Stimulated activated naive CD4-positive, alpha-beta T cell (primary cell): ENCODE measurements at places on chromosomes 4 and X.

DNA sequence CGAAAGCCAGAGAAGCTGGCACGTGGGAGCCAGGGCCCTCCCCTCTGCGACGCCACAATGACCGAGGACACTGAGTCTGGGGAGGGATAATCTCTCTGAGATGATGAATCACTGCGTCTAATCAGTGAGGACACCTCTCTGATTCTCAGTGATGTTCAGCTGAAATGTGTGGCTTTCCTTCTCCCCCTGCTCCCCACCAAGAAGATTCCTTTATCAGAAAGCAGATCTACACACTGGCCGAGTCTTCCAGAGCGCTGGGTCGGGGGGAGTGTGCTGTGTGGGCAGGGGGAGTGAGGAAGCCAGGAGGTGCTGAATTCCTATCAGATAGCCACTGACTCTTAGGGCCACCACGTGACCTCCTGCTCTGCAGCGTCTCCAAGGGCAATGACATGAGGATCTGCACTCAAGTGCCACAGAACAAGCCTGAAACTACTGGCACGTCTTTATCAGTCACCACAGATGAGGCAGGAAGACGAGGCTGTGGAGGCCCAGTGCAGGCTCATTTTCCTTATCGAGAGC is 89.2 kb downstream of the GATB start:
- no peak for DNase-seq

GRCh38 chrX:53133400-53133799 is 39.5 kb downstream of the KANTR start:
- DNase-seq: no peak

DNA sequence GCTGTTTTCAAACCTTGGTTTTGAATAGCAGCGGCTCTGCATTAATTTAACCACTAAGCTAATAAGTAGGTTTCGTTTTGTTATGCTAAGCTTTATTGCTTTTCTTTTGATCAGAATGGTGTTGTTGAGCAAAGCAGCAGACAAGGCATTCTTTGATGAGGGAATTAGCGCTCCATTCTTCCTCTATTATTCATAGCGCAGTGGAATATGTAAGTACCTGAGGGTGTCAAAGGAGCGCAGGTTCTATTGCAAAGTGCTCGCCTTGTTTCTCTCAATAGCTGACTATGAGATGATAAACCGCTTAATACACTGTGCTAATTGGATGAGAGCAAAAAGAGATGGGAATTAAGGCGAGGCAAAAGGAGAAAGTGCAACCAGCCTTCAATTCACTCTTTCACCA is 16.3 kb downstream of the ARX start:
- DNase-seq: no peak

- DNase-seq: no peak
Measured at GRCh38 chr4:107253090-107253489, 217.0 kb upstream of the DKK2 start.

DNA sequence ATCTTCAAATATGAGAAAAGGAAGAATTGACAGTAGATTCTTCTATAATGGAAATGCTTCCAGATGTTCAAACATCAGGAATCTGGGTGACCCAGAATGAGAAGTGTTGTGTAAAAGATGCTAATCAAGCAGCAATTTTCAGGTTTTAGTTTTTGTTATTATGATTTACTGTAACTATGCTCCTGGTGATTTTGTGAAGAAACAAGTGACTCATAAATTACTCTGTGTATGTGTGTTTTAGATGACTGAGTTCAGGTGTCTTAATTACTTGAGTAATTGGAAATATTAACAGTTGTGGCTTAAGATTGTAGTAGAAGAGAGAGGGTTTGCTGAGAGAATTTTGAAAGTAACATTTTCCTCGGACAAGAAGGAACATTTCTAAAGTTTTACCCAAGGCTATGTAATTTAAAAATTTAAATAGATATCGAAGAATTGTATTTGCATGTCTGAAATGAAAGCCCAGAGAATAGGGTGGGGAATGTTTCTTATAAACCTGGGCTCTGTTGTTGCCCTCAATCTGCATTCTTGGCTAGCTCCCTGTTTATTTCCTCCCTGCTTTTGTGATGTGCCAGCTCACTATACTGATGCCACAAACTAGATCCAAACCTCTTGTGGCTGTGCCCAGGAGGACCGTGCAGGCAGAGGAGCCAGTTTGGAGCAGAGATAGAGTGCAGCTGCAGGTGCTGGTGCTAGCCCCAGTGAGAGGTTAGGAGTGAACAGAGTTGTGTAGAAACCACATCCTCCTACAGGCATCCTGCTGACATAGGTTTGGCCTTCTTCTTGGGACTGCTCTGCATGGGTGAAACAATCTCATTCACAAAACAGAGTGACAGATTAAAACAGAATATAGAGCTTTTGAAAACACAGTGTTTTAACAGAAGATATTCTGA is 25.4 kb upstream of the TNIP3 start:
- no peak for DNase-seq

DNA sequence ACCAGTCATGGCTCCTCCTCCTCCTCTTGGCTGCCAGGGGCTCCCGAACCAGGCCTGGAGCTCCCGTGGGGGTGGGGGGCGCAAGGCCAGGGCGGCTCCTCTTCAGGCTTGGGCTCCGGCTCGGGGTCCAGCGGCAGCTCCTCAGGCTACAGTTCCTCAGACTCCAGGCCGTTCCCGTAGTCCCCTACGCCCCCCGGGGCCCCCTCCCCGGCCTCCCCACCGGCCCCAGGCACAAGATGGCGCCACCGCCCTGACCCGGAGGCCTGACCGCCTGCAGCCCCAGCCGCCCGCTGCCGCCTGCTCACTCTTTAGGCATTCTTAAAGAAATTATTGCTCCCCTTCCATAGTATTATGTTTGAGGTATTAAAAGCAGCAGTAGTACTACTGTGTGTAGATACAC is 54.5 kb downstream of the TAF1 start:
- no peak for DNase-seq

GRCh38 chrX:16970977-16971376 is 24.5 kb downstream of the REPS2 start:
- DNase-seq: no peak

DNA sequence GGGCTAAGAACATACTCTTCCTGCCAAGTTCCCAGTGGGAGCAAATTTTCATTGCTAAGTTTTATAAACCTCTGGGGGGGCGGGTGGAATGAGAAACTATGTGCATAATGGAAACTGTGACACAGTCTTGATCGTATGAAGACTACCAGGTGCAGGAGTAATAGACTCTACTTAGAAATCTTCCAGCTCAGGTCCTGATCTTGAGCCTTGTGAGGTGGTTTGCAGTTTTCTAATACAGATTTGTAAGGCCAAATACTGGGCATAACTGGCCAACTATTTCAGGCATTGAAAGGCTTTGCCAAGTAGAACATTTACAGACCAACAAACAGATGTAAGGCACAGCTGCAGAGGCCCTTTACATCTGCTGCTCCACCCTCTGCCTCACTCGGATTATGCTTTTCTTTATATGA is 89.7 kb upstream of the CBR4 start:
- DNase-seq: no peak

DNA sequence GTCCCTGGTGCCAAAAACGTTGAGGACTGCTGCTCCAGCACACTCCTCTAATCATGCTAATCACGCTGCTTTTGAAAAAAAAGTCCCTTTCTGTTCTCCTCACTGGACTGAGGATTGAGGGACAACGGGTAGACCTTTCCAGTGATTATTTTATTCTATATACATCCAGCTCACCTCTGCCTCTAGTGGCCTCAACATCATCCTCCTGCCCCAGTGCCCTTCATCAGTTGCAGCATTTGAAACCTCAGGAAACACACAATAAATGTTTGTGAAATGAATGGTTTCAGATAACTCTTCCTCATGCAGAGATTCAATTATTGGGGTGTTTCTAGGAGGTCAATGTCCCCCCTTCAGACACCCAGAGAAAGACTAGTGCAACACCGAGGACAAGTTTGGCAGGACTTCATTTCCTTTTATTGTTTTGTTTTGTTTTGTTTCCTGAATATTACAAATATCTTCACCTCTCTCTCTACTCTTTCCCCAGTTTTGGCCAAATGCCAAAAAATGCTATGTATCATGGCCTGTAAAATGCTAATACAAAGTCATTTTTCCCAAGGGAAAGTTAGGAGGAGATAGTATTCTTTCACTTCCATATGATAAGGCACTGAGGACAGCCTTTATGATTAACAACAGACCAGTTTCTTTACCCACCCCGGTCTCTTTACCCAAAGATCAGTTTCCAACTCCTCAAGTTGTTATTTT is 460.1 kb upstream of the SLIT2 start:
- no peak for DNase-seq

DNA sequence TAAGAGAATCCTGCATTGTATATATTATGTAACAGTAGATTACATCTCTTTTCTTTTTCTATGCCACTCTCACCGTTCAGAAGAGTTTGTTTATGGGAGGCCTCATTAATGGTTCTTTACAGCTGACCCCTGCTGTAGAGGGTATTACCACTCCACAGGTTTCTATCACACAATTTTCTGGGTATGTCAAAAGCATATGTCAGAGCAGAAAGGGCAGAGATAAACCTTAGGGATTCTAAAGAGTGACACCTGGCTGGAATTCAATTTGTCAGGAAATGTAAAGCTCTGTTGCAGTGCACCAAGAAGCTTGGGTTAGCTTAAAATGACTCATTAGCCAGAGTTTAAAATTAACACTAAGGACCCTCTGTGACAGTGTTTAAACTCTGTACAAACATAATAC is 658.7 kb downstream of the PCDH18 start:
- no peak for DNase-seq

- DNase-seq: no peak
Measured at GRCh38 chr4:112516471-112517066, 589 bp upstream of the NEUROG2 start.

- DNase-seq: no peak
Measured at GRCh38 chr4:33078145-33078544, 2358.0 kb downstream of the PCDH7 start.

GRCh38 chr4:141711211-141711610 is 74.8 kb downstream of the IL15 start:
- DNase-seq: no peak

GRCh38 chrX:3175659-3176438 is 134.6 kb downstream of the ARSF start:
- DNase-seq: no peak

- DNase-seq: no peak
Measured at GRCh38 chr4:114019276-114019968, 40.0 kb upstream of the ARSJ start.

GRCh38 chr4:139630991-139631390 is 34.6 kb upstream of the MGST2 start:
- no peak for DNase-seq

DNA sequence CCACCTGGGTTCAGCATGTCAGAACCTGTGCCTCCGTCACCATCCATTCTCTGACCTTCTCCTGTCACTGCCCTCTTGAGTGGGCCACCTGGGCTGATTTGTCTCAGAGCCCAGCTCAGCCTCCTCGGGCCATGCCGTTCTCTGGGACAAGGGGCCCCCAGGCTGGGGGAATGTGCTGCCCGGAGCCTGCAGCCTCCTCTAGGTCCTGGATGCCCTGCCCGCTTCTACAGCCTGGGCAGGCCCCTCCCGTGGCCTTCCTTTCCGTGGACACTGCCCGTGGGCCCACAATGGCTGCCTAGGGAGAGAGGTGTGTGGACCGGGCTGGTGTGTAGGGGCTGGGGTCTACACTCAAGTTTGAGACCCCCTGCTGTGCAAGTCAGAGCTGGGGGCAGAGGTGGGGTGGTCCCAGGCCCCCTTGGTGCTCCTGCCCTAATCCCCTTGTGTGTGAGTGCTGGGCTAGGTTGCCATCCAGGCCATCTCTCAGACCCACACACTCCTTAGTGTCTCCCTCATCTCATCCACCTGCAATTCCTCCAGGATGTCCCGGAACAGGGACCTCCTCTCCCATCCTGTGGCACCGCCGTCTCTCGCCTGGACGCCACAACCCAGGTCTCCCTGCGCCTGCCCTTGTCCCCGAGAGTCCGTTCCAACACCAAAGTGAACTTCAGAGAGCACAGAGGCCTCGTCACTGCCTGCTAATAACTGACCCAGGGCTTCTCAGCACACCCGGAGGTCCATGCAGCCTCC is 12.4 kb downstream of the PSAPL1 start:
- no peak for DNase-seq

- no peak for DNase-seq
Measured at GRCh38 chr4:52711834-52712250, 39.4 kb downstream of the ERVMER34-1 start.

GRCh38 chrX:34631479-34632220 is 25.4 kb downstream of the TMEM47 start:
- DNase-seq: no peak

DNA sequence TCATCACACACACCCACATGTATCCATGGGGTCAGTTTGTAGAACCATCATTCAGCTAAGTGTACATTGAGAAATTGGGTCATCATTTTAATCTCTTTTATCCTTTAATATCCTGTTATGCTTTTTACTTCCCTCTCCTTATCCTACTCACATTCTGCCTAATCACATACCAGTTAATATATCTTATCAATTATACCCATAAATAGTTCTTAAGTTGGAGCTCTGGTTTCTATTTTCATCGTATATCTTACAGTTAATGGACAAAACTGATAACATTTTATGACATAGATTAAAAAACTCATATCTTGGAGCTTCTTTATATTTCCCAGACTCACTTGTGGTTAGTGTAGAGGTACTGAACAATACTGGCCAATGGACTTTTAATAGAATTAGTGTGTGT is 729.5 kb upstream of the LCORL start:
- DNase-seq: no peak

- DNase-seq: no peak
Measured at GRCh38 chr4:81736324-81736723, 264.6 kb upstream of the RASGEF1B start.

- no peak for DNase-seq
Measured at GRCh38 chr4:63361628-63362027, 1047.6 kb downstream of the TECRL start.

GRCh38 chr4:162497564-162498167 is 333.9 kb upstream of the FSTL5 start:
- DNase-seq: no peak

DNA sequence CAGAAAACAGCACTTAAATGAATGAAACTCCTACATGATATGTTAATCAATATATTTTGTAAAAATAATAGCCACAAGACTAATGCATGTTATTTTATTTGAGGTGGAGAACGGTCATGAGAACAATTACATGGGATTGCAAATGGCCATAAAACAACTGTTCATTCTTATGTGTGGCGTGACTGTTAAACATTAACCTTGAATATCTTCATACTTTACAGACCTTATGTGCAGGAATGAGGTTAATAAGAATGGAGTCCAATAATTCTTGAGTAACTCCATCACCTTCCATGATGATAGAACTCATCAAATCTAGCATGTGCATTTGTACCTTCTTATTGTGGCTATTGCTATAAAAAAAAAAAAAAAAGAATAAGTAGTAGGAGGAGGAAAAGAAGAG is 55.3 kb downstream of the PDS5A start:
- DNase-seq: no peak

DNA sequence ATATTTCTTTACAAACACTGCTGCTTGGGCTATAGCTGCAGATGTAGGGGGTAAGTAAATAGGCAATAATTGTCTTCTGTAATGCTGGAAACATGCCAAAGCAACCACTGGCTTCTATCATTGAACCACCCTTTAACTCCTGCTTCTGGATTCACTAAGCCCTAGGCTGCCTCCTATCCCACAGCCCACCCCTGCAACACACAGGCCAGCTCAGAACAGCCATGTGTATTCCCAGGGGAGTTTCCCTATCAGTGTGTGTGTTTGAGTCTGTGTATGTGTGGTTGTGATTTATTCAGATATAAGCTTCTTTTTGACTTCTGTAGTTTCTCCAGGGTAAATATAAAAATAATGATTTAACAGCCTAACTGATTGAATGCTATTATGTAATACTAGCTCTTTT is 291.3 kb downstream of the PCDH10 start:
- no peak for DNase-seq
